Vagina (tissue), 2 donors: ENCODE measurements at places on chromosomes 4 and X.

GRCh38 chrX:154036513-154036912 lies 16.8 kb upstream of the IRAK1 start:
- no peak for DNase-seq
- H3K36me3 ChIP-seq, result peaks cover 4% of the 10 kb centered on the region
- peaks cover 21% of the 10 kb centered on the region for H3K4me1 ChIP-seq
- H3K4me3 ChIP-seq, result no peak overlapping the region

DNA sequence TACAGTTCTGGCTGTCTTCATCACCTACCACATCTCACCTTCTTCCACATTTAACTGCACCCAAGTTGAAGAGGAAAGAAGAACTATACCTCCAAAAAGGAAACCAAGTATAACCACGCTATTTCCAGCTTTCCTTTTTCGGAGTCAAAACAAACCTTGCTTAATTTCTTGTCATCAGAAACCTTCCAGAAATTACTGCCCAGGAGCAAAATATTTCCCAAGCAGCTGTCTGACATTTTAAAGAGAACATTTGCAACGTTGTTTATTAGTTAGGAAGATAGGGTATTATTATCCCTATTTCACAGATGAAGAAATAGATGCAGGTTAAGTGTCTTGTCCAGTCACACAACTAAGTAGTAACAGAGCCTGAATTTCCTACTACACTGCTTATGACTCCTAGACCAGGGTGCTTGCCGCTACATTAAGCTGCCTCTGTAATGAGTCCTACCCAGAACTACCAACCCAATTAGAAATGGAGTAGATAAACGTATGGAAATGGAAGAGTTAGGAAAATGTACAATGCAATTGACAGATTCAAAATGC lies 2.2 kb upstream of the ACSL4 start:
- DNase-seq, result no peak
- H3K4me3 ChIP-seq, result no peak overlapping the region
- H3K27me3 ChIP-seq, result no peaks in the 10 kb centered on the region
- no peaks in the 10 kb centered on the region for H3K4me1 ChIP-seq
- H3K27ac ChIP-seq, result no peak overlapping the region

- no peaks in the 10 kb centered on the region for H3K4me1 ChIP-seq
- H3K27ac ChIP-seq, result no peak overlapping the region
- H3K4me3 ChIP-seq, result no peak overlapping the region
- no peak for DNase-seq
Observed at GRCh38 chrX:12210971-12211370, 72.7 kb downstream of the FRMPD4 start.

DNA sequence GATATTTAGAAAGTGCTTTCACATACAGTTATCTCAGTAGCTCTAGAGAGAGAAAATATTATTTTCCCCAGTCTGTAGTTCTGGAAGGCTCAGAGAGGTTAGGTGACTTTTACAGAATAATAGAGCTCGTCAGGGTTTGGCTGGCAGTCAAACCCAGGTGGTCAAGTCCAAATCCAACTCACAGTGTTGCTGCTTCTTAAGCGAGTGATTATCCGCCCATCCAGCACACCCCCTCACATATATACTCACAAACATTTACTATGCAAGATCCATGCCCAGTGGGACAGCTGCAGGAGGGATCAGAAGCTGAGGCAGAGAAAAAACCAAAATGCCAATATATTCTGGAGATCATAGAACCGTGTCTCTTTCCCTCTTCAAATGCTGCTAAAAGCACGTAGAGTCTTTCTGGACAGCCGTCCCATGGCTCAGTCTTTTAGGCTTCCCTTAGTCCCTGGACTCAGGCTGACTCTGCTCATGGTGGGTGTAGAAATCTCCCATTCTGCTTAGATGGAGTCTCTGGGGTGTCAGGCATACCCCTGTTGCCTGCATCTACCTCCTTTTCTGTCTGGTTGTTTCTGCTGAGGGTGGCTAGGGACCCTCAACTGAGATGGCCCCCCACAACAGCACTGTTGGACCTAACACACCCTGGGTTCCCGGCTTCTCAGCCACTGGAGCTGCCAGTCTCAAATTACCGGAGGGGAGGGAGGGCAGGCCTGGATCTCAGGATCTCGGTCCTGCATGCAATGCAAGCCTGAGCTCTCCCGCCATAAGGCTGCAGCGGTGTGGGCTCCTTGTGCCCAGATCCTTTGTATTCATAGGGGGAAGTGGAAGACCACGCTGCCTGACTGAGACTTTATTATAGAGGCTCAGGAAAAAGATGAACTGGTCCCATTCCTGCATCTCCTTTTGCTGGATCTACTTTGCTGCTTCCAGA lies at the start of gene CHRNA9:
TSS of gene CHRNA9 (plus strand) at position 743 of the 934 bp plus-strand sequence. CDS start at position 878, 135 bp downstream.
- H3K36me3 ChIP-seq, result no peaks in the 10 kb centered on the region
- DNase-seq, result no peak
- peaks cover 6% of the 10 kb centered on the region for H3K4me1 ChIP-seq
- H3K4me3 ChIP-seq, result no peak within 1 kb of the TSS

DNA sequence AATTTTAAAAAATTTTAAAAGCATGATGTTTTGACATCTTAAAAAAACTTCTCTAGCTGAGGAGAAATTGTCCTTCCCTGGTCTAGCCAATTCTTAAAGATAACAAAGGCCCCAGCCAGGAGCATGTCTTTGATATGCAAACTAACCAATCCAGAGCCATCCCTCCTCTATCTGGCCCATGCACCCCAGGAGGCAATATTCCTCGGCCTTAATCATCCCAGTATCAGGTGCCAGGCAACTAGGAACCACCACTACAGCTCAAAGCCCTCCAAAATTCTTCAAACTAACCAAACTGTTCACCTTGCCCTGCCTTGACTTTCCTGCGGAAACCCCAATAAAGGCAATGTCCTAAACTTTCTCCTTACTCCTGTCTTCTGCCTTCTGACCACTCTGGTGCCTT lies 97.8 kb upstream of the USP9X start:
- H3K4me1 ChIP-seq, result no peaks in the 10 kb centered on the region
- no peaks in the 10 kb centered on the region for H3K36me3 ChIP-seq
- H3K27ac ChIP-seq, result no peak overlapping the region
- no peak for DNase-seq

GRCh38 chr4:952881-953573 lies 20.3 kb downstream of the DGKQ start:
- H3K27ac ChIP-seq, result no peak overlapping the region
- no peak overlapping the region for H3K4me3 ChIP-seq
- no peaks in the 10 kb centered on the region for H3K27me3 ChIP-seq
- peaks cover 20% of the 10 kb centered on the region for H3K36me3 ChIP-seq
- H3K4me1 ChIP-seq, result no peaks in the 10 kb centered on the region
- DNase-seq, result no peak

GRCh38 chr4:177770776-177771175 lies 328.5 kb upstream of the AGA start:
- no peaks in the 10 kb centered on the region for H3K27me3 ChIP-seq
- H3K4me3 ChIP-seq, result no peak overlapping the region
- no peak overlapping the region for H3K27ac ChIP-seq
- H3K36me3 ChIP-seq, result no peaks in the 10 kb centered on the region
- no peak for DNase-seq
- no peaks in the 10 kb centered on the region for H3K4me1 ChIP-seq

- no peak overlapping the region for H3K27ac ChIP-seq
- DNase-seq, result no peak
- no peaks in the 10 kb centered on the region for H3K27me3 ChIP-seq
Observed at GRCh38 chrX:115054876-115055275, 37.5 kb upstream of the IL13RA2 start.

DNA sequence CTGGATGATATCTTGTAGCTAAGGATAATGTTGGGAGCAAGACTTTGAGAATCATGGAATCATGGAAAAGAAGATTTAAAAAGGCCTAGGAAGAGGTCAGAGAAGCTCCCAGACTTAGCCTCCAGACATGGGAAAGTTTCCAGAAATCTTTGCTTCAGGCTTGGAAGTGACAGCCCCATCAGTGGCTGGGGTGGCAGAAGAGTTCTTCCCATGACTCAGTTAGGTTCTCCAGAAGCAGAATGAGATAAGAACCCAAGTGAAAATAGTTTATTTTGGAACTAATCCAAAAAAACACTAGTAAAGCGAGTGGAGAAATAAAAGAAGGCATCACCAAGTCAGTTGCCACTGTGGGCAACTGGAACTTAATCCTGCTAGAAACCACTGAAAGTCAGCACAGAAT lies 506.9 kb downstream of the MID1IP1 start:
- no peak overlapping the region for H3K4me3 ChIP-seq
- no peaks in the 10 kb centered on the region for H3K36me3 ChIP-seq

DNA sequence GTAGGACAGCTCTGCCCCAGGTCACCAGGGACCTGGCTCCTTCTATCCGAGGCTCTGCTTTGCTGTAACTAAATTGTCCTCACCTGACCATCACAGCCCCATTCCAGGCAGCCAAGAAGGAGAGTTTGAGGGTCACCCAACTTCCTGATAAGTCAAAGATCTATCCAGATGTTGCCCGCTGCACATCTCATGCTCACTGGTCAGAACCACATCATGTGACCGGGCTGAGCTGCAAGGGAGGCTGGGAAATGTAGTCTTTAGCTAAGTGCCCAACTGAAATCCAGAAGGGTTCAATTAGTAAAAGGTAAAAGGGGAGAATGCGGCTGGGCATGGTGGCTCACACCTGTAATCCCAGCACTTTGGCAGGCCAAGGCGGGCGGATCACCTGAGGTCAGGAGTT lies 18.4 kb downstream of the HMX1 start:
- H3K27me3 ChIP-seq, result peaks cover 4% of the 10 kb centered on the region
- H3K4me3 ChIP-seq, result no peak overlapping the region
- no peak overlapping the region for H3K27ac ChIP-seq
- peaks cover 16% of the 10 kb centered on the region for H3K4me1 ChIP-seq

- no peaks in the 10 kb centered on the region for H3K27me3 ChIP-seq
- H3K4me3 ChIP-seq, result no peak overlapping the region
- H3K36me3 ChIP-seq, result no peaks in the 10 kb centered on the region
Observed at GRCh38 chr4:8191136-8191747, 7.8 kb upstream of the SH3TC1 start.

- no peak for DNase-seq
- no peaks in the 10 kb centered on the region for H3K27me3 ChIP-seq
- H3K36me3 ChIP-seq, result no peaks in the 10 kb centered on the region
- no peak overlapping the region for H3K4me3 ChIP-seq
- H3K27ac ChIP-seq, result no peak overlapping the region
- H3K4me1 ChIP-seq, result no peaks in the 10 kb centered on the region
Observed at GRCh38 chr4:4260185-4260751, 12.2 kb upstream of the TMEM128 start.

GRCh38 chrX:1462596-1463251 lies 10.0 kb upstream of the ASMTL start:
- no peaks in the 10 kb centered on the region for H3K4me1 ChIP-seq
- no peaks in the 10 kb centered on the region for H3K36me3 ChIP-seq
- no peak overlapping the region for H3K4me3 ChIP-seq
- H3K27me3 ChIP-seq, result no peaks in the 10 kb centered on the region
- DNase-seq, result peak; percentile 87

- no peak overlapping the region for H3K27ac ChIP-seq
- DNase-seq, result no peak
- no peaks in the 10 kb centered on the region for H3K4me1 ChIP-seq
Observed at GRCh38 chrX:135890087-135890585, 3.1 kb downstream of the CT45A10 start.

- H3K36me3 ChIP-seq, result no peaks in the 10 kb centered on the region
- no peak overlapping the region for H3K4me3 ChIP-seq
- H3K4me1 ChIP-seq, result peaks cover 9% of the 10 kb centered on the region
- H3K27ac ChIP-seq, result no peak overlapping the region
Observed at GRCh38 chr4:107897823-107898222, 33.5 kb upstream of the CYP2U1 start.

GRCh38 chr4:15653864-15654592 lies 1.1 kb downstream of the FBXL5 start:
- no peaks in the 10 kb centered on the region for H3K27me3 ChIP-seq
- peak overlapping the region; percentile 99 for H3K27ac ChIP-seq
- no peak for DNase-seq
- H3K4me1 ChIP-seq, result peaks cover 53% of the 10 kb centered on the region
- no peaks in the 10 kb centered on the region for H3K36me3 ChIP-seq

DNA sequence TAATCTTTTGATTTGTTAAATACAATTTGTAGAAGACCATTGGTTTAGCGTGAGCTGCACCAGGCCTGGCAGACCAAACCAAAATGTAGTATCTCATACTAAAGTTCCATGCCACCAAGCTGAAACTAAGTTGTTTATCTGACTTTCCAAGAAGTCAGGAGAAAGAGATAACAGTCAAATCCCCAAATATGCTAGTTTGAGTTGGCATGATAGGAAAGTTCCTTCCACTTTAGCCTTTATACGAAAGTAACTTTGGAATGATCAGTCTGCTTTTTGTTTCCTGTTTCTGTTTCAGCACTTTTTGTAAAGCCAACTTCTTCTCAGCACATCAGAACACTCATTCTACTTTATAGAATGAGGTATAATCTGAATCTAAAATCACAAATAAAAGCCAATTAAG lies 449.2 kb downstream of the GRXCR1 start:
- H3K36me3 ChIP-seq, result no peaks in the 10 kb centered on the region
- H3K4me3 ChIP-seq, result no peak overlapping the region
- no peaks in the 10 kb centered on the region for H3K4me1 ChIP-seq
- no peaks in the 10 kb centered on the region for H3K27me3 ChIP-seq

- H3K27ac ChIP-seq, result no peak overlapping the region
- DNase-seq, result peak; percentile 34
- no peaks in the 10 kb centered on the region for H3K36me3 ChIP-seq
- no peak overlapping the region for H3K4me3 ChIP-seq
- no peaks in the 10 kb centered on the region for H3K4me1 ChIP-seq
- H3K27me3 ChIP-seq, result no peaks in the 10 kb centered on the region
Observed at GRCh38 chrX:20333672-20334071, 67.0 kb upstream of the RPS6KA3 start.

- peak; percentile 97 for DNase-seq
- H3K36me3 ChIP-seq, result no peaks in the 10 kb centered on the region
- peaks cover 13% of the 10 kb centered on the region for H3K4me1 ChIP-seq
Observed at GRCh38 chrX:989959-990510, 222.4 kb downstream of the CRLF2 start.

DNA sequence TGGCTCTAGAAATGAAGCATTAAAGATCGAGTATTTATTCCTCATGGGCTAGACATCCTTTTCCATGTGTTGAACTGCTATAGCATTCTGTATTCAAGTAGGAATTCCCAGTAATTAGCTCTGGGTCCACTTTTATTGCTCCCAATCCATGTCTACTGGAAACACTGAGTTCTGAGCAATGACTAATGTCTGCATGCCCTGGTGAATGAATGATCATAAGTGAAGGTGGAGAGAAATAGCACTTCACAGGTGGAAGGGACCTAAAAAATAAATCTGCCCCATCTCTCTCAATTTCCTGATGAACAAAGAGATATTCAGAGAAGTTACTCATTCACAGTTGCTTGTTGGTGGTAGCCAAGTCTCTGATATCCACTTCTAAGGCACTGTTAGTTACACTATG lies 34.6 kb upstream of the CXCL8 start:
- H3K27me3 ChIP-seq, result no peaks in the 10 kb centered on the region
- no peak for DNase-seq
- H3K4me1 ChIP-seq, result peaks cover 37% of the 10 kb centered on the region
- no peak overlapping the region for H3K4me3 ChIP-seq
- H3K36me3 ChIP-seq, result no peaks in the 10 kb centered on the region
- no peak overlapping the region for H3K27ac ChIP-seq
